CD4-positive, alpha-beta T cell treated with Interleukin-12 subunit alpha and Interleukin-12 subunit beta, for 1 hour (primary cell): ENCODE measurements at places on chromosomes 5 and 9.

- DNase-seq = no peak
These were observed 28.8 kb downstream of the ADAMTSL2 start for GRCh38 chr9:133563291-133563796.

- DNase-seq = no peak
These were observed 696.9 kb downstream of the MAT2B start for GRCh38 chr5:164202338-164202737.

GRCh38 chr5:1536322-1536845 lies 12.6 kb upstream of the LPCAT1 start:
- DNase-seq = peak; percentile 82

- no peak for DNase-seq
These were observed 513.4 kb upstream of the MEF2C start for GRCh38 chr5:89396278-89396954.

GRCh38 chr5:96258692-96259091 lies 174.4 kb downstream of the PCSK1 start:
- DNase-seq = no peak

GRCh38 chr5:136699651-136700050 lies 334.3 kb upstream of the TRPC7 start:
- DNase-seq = no peak

DNA sequence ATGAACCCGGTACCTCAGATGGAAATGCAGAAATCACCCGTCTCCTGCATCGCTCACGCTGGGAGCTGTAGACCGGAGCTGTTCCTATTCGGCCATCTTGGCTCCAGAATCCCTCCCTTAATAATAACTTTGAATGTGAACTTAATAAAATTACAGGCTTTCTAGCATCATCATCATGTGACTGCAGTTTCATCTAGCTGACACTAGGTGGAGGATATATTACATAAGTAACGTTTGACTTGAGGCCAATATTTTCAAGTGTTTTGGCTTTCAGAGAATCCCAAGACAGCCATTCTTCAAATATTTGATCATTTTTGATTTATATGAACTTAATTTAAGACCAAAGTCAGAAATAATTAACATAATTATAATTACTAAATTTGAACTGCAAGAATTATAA lies 474.9 kb upstream of the CDH10 start:
- DNase-seq = no peak

DNA sequence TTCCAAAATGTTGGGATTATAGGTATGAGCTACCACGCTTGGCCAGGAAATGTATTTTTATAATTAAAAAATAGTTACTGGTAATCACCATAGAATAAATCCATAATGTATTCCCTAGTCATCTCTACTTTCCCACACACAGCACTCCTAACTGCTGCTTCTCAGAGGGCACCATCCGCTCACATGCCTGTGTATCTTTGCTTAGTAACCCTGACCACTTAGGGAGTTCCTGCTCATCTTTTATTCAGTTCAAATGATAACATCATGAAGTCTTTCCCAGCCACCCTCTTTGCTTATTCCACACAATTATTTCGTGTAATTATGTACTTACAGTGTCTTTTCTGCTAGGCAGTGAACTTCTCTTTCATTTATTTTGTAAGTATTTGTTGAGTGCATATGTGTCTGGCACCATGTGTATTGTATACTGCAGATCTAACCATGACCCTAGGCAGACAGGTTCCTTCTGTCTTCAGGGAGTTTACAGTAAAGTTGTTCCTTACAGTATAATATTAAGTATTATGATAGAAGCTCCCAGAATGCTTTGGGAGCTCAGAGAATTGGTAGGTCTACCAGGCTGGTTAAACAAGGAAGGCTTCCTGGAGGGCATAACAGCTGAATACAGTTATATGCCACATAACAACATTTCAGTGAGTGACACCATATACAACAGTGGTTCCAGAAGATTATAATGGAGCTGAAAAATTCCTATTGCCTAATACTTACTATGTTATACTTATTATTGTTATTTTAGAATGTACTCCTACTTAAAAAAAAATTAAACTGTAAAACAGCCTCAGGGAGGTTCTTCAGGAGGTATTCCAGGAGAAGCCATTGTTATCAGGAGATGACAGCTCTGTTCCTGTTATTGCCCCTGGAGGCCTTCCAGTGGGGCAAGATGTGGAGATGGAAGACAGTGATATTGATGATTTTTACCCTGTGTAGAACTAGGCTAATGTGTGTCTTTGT lies 39.2 kb downstream of the DCAF10 start:
- DNase-seq = no peak

DNA sequence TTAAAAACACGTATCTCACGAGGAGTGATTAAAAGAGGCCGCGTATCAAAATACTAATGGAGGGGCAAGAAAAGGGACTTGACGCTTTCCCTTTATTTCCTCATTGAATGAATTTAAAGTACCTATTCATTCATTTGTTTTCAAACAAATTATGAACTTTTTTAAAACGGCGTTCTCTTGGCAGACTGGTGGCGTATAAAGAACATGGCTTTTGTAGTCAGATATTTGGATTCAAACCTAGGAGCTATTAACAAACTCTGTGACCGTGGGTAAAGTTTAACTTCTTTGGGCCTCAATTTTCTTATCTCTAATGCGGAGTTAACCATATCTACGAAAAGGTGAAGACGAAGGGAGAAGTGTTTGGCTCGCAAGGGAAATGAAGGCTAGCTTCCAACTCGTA lies 876 bp downstream of the CAAP1 start:
- DNase-seq = no peak

DNA sequence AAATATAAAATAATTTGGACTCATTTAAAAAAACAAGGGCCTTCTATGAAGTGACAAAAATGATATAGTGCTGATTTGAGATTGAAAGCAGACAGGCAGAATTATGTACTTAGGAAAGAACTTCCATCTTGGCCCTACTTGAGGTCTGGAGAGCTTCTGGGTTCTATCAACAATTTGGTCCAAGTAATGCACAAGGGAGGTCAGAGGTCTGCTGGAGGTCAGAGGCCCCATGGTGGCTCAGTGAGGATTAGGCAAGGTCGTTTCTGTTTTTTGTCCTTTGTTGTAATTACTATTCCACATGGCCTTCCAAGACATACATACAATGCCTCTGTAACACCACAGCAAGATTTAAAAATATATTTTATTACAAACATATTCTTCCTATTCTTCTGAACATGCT lies 37.2 kb downstream of the NUDT12 start:
- DNase-seq = no peak

DNA sequence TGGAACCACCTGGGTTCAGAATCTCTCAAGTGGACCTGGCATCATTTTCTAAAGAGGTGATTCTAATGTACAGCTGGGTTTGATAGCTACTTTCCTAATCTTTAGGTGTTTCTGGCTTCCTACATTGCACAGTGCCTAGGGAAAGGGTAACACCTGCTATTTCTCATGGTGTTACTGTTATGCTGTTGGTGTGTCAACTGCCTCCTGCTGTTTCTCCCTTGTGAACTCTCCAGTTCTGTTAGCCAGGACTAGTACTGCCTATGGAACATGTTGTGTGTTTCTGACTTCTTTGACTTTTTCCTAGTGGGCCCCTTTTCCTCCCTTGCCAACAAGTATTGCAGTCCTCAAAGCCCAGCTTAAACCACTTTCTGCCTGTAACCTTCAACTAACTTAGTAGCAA lies 5.5 kb downstream of the ARHGEF28 start:
- DNase-seq = no peak

DNA sequence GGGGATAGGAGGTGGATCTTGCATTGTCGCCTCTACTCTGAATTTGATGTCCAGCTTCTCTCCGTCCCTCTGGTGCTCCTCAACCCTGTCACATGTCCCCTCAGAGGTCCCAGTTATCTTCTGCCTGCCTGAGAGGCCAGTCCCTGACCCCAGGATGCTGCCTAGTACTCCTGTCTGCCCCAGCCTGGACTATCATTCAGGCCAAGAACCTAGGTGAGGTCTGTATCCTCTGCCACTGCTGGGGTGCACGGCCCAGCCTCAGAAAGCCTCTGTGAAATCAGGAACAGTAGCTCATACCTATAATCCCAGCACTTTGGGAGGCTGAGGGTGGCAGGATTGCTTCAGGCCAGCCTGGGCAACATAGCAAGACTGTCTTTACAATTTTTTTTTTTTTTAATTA lies 8.6 kb downstream of the SPINK4 start:
- no peak for DNase-seq
